Chondrocyte (in vitro differentiated cells): ENCODE measurements at places on chromosomes 3 and 15.

DNA sequence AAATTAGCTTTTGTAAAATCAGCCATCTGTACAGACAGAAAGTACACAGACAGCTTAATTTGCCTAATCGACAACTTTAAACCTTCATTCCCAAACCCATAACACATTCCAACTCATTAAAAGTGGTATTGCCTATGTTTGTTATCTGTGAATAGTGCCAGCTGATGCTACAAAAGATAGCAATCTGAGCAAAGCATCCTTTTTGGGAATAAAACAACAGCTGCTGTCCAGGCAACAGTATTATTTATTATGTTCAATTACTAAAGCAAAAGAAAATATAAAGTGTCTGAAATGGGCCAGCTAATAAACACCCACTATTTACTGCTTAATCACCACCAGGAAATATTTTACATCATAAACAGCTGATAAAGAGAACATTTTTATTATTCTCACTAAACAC lies 134.8 kb upstream of the ABI3BP start:
- no peak for DNase-seq

- no peak for DNase-seq
Measured at GRCh38 chr3:16844222-16844621, 40.5 kb upstream of the PLCL2 start.

GRCh38 chr3:152892446-152892845 lies 57.5 kb downstream of the P2RY1 start:
- no peak for DNase-seq

DNA sequence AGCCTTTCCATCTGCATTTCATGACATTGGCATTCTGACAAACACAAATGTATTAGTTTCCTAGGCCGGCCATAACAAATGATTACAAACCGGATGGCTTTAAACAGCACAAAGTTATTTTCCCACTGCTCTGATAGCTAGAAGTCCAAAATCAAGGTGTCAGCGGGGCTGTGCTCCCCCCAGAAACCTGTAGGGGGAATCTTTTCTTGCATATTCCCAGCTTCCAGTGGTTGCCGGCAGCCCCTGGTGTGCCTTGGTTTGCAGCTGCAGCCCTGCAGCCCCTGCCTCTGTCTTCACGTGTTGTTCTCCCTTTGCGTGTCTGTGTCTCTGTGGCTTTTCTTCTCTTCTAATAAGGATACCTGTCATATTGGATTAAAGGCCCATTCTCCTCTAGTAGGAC lies 79.0 kb upstream of the CDV3 start:
- no peak for DNase-seq

DNA sequence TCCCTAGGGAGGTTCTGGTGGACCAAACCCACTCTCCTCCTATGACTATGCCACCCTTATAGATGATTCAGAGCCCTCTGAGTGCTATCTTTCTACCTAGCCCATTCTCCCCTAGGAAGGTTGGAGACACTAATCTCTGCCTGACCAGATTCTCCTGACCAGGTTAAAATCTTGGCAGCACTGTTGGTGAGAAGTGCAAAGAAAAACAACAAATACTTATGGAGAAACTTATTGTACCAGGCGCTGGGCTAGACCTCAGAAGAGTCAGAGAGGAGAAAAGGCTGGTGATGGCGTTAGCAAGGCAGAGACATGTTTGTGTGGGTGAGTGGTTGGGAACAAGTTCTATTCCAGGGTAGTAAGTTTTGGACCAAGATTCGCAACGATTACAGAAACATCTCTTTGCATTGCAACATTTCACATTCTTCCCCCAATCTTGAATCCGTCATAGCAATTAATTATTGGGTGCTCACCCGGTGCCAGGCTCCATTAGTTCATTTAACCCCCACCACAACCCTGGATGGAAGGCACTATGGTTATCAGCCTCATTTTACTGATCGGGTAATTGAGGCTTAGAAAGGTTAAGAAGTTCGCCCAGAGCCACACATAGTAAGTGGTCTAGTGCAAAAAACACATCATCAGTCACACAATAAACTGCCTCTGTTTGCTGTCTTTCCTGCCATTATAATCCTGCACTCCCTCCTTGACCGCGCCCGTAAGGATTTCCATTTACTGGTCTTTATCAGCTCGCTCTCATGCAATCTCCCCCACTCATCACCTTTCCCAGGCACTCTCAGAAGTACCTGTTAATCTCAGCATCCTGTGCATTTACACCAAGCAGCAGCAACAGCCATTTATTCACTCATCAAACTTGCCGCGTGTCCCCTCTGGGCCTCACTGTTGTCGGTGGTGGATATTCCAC lies 655 bp upstream of the TSPAN3 start:
- DNase-seq, result no peak

DNA sequence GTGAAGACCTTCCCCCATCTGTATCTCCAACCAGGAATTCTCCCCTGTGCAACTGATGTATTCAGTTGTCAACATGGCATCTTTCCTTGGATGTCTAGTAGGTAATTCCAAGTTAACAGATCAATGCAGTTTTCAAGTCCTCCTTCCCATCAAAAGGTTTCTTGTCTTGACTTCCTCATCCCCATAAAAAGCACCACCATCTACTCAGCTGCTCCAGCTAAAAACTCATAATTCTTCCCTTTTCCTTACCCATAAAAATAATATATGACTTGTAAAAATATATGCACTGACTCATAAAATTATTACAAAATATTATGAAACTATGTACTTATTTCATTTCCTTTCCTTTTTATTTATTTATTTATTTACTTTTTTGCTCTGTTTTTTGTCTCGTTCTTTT lies 5.0 kb upstream of the CAND2 start:
- DNase-seq, result no peak

DNA sequence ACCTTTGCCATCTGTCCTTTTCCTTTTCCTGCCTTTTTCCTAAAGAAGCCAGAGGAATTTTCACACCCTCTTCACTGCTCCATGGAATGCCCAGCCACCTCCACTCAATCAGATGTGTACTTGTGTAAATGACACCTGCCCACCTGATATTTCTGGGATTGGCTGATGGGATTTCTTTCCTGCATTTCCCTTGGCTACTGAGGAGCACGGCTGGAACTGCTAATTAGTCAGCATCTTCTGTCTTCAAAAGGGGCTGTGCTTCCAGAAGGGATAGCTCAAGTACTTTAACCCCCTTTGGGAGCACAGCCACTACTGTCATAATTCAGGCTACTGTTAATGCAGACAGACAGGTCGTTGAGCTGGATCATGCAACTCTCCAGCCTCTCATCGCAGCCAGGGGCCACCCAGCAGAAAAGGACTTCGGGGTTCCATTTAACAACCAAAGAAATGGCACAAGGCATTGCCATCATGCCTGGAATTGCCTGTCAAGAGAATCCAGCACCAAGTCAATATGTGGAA lies 38.6 kb downstream of the MGLL start:
- DNase-seq, result no peak

- no peak for DNase-seq
Measured at GRCh38 chr3:64496786-64497490, 190.9 kb downstream of the ADAMTS9 start.

GRCh38 chr3:46400000-46400734 lies 6.7 kb downstream of the CCR5AS start:
- DNase-seq, result no peak

- DNase-seq, result no peak
Measured at GRCh38 chr15:28947221-28947674, 61.5 kb downstream of the APBA2 start.

GRCh38 chr3:150081084-150081483 lies 110.4 kb upstream of the PFN2 start:
- DNase-seq, result no peak

DNA sequence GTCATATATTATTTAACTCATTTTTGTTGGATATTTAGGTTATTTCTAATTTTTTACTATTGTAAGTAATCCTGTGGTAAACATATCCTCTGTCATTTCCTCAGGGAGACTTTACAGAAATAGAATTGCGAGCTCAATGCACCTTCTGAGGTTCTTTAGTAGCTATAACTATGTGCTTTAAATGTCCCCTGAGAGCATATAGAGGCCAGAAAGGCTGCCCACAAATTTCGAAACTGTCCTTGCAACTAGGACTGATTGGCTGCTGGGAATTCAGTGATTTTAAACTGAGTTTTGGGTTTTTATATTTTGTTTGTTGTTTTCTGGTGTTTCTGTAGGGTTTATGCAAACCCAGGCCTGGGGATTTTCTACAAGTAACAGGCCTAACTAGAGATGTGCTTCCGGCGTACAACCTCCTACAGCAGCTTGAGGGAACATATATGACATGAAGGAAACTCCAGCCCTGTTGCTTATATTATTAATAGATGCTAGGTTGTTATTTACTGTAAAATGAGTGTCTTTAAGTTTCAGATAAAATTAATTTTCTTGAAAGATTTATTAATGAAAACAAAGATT lies 29.1 kb upstream of the P4HTM start:
- no peak for DNase-seq

DNA sequence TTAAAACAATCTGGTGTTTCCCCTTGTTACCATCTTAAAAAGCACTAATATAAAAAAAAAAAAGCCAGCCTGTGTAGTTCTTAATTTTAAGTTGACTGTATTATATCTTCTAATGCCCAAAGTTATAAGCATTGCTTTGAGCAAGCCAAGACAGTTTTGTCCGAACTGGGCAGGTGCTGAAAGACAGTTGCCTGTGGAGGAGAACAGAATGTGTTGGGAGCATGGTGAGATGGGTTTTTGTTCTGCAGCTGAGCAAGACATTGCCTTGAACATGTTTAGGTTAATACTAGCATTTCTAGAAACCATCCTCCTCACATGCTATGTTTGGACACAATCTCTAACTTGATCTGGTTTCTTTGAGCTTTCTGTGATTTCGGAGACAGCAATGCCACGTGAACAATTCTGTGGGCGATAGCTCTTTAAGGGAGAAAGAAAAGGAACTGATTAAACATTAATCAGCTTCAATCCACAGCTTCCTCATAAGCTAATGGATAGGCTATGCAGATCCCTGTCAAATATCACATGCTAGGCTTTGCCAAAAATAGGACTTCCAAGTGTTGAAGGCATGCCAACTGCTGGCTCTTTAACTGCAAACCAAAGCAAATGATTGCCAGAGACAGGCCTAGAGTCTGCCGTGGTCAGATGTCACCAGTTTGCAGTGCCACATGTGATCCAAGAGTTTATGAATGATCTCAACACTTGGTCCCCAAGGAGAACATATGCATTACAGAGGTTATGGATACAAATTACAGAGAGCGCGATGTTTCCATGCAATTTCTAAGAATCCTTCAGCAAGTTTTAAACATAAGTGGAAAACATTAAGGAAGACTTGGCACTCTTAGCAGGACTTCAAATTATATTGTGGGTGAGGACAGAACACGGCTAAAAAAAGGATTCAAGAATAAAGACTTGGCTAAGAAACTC lies 428.1 kb downstream of the ROBO2 start:
- no peak for DNase-seq

GRCh38 chr15:31440754-31441311 lies 114.2 kb downstream of the KLF13 start:
- no peak for DNase-seq

- DNase-seq, result no peak
Measured at GRCh38 chr3:45616158-45616557, 21.6 kb downstream of the LIMD1 start.

GRCh38 chr3:108724101-108724500 lies 33.1 kb downstream of the RETNLB start:
- DNase-seq, result no peak

DNA sequence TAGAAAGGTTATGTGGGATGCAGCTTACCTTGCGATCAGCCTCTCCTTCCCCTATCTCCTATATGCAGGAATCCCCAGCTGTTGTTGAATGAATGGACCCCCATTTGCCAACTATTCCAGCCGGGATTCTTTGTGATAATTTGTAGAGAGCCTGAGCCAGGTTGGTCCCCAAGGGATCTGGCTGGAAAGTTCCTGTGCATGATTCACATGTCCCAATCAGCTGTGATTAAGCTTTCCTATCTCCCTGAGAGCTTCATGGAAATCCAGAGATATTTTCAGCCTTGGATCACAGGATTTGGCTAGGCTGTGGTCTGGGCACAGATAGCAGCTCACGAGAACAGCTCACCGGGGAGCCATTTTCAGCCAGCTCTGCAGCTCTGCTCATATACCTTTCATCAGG lies 76.7 kb downstream of the ARNT2 start:
- no peak for DNase-seq

DNA sequence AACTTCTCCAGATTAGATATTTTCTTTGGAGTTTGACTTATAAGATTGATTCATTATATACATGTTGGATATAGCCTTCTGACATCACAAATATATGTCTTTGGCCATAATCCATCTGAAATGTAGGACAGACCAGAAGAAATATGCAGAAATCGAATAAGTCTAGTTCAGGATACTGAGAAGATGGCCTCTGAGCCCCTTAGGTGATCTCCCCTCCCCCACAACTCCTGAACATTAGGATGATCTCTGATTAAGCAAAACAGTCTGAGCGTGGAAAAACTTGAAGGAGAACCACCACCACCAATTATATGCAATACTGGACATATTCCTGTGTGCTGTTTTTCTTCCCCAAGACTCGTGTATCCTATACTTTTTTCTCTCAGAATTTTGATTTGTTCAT lies 3.2 kb downstream of the SETD5 start:
- DNase-seq, result no peak

DNA sequence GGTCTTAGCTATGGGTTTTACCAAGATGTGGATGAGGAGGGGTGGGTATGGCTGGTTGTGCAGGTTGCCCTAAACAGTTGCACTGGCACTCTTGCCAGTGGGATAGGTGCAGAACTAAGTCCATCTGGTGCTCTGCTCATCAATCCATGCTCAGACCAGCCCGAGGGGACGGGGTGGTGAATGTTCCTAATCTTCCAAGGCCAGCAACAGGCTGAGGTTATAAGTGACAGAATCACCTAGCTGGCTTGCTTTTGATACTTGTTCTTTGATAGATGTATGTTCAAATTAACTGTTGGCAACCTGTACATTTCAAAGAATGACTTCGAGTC lies 53.5 kb upstream of the CCR2 start:
- DNase-seq, result no peak
